ENCODE measurements at places on chromosomes 5 and 9.

DNA sequence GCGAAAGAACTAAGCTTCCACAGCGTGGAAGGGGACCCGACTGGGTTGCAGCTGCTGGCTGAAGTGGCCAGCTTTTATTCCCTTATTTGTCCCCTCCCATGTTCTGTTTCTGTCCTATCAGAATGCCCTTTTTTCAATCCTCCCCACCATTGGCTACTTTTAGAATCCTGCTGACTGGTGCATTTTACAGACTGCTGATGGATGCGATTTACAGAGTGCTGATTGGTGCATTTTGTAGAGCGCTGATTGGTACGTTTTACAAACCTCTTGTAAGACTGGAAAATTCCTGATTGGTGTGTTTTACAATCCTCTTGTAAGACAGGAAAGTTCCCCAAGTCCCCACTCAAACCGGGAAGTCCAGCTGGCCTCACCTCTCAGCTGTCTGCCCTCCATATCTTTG, 50.7 kb downstream of the KLF9 start:
- no peak for DNase-seq

- DNase-seq, result no peak
Observed at GRCh38 chr5:22354956-22355355, 498.2 kb downstream of the CDH12 start.

GRCh38 chr9:106981396-106982287, 118.7 kb downstream of the ZNF462 start:
- DNase-seq, result no peak

- peak; percentile 33 for DNase-seq
Observed at GRCh38 chr5:158874792-158875191, 224.9 kb downstream of the EBF1 start.

GRCh38 chr5:40221796-40222195, 457.9 kb upstream of the PTGER4 start:
- no peak for DNase-seq

GRCh38 chr9:13020146-13021040, 245.6 kb downstream of the LURAP1L start:
- no peak for DNase-seq

DNA sequence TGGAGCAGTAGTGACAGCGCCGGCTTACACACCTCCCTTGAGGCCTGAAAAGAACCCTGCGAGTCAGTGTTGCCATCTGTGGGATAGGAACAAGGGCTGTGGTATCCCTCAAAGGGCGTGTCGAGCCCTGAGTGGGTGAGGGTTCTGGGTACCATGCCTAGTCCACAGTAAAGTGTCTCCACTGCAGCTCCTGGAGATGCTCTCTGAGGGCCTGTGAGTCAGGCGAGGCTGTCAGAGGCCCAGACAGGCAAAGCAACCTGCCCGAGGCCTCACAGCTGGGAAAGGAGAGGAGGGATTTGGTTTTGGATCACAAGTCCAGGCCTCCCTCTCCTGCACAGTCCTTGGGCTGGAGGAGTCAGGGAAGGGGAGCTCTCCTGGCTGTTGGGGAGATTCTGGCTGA, 6.1 kb downstream of the PRRX2 start:
- DNase-seq, result no peak

DNA sequence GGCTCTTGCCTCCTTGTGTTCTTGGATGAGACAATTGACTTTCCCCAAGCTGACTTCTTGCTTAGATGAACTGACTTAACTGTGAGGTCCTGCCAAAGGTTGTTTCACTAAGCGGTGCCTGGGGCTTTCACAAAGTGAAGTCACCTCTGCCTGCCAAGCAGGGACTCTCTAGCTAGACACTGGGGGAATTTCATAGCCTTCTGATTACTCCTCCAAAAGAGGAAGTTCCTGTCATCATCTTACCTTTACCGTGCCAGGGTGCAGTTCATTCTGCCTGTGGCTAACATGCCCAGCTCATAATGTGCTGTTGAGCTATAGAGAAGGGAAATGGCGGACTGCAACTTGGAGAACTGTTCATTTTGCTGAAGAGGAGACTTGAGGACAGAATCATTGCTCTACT, 472.0 kb upstream of the WWC1 start:
- DNase-seq, result no peak

GRCh38 chr5:160514191-160514590, 92.5 kb downstream of the PTTG1 start:
- DNase-seq, result no peak

All from DMS 273 treated with DMSO at 0.1 percent for 48 hours (cell line).